CD14-positive monocyte (primary cell): ENCODE measurements at places on chromosomes 5 and 9. TPM values are rescaled to one million over a fixed set of nuclear protein-coding genes. Genes with fewer than 3 reads are reported as not detected.

HIGD2A gene
- 101 and 195 TPM in 2 replicates for polyA plus RNA-seq

AK8 gene
- polyA plus RNA-seq: not detected

NRARP gene
- polyA plus RNA-seq: not detected

NREP gene
- polyA plus RNA-seq: 23.6 TPM

PCDHA11 gene
- polyA plus RNA-seq: not detected in 2 replicates

ASS1 gene
- polyA plus RNA-seq: not detected

SPATA31C1 gene
- polyA plus RNA-seq: not detected in 2 replicates

TAS2R1 gene
- not detected for polyA plus RNA-seq

NEUROG1 gene
- not detected for polyA plus RNA-seq

CDH9 gene
- polyA plus RNA-seq: not detected

GPR21 gene
- polyA plus RNA-seq: 0.08 and 0.39 TPM in 2 replicates

SPINK6 gene
- not detected for polyA plus RNA-seq

IFNK gene
- polyA plus RNA-seq: not detected

PRUNE2 gene
- polyA plus RNA-seq: 1.8 TPM

ANKRD20A1 gene
- not detected for polyA plus RNA-seq

SHB gene
- 0.27 TPM for polyA plus RNA-seq

EGR1 gene
- polyA plus RNA-seq: 13.5 and 16.9 TPM in 2 replicates

OR2S2 gene
- polyA plus RNA-seq: not detected

FUT7 gene
- polyA plus RNA-seq: 10.5 TPM

CDKN2A gene
- 0.86 TPM for polyA plus RNA-seq

RECK gene
- polyA plus RNA-seq: 5.2 TPM

TCF7 gene
- polyA plus RNA-seq: 0.15 and 0.47 TPM in 2 replicates

FOXD1 gene
- polyA plus RNA-seq: 0.04 TPM in 2 replicates

AGXT2 gene
- polyA plus RNA-seq: not detected in 2 replicates

ADAMTSL1 gene
- not detected for polyA plus RNA-seq

PLAC8L1 gene
- polyA plus RNA-seq: not detected

RAD17 gene
- polyA plus RNA-seq: 11.6 TPM

SLC6A3 gene
- not detected for polyA plus RNA-seq

SLC45A2 gene
- polyA plus RNA-seq: not detected in 2 replicates

TLX3 gene
- polyA plus RNA-seq: not detected

ADAMTS2 gene
- 1.1 and 2.3 TPM in 2 replicates for polyA plus RNA-seq

NME5 gene
- polyA plus RNA-seq: not detected

SPAG8 gene
- polyA plus RNA-seq: 0.68 TPM
